ENCODE measurements at places on chromosomes 3 and 15.

- DNase-seq: no peak
Observed at GRCh38 chr3:143201045-143201444, 81.5 kb downstream of the CHST2 start.

DNA sequence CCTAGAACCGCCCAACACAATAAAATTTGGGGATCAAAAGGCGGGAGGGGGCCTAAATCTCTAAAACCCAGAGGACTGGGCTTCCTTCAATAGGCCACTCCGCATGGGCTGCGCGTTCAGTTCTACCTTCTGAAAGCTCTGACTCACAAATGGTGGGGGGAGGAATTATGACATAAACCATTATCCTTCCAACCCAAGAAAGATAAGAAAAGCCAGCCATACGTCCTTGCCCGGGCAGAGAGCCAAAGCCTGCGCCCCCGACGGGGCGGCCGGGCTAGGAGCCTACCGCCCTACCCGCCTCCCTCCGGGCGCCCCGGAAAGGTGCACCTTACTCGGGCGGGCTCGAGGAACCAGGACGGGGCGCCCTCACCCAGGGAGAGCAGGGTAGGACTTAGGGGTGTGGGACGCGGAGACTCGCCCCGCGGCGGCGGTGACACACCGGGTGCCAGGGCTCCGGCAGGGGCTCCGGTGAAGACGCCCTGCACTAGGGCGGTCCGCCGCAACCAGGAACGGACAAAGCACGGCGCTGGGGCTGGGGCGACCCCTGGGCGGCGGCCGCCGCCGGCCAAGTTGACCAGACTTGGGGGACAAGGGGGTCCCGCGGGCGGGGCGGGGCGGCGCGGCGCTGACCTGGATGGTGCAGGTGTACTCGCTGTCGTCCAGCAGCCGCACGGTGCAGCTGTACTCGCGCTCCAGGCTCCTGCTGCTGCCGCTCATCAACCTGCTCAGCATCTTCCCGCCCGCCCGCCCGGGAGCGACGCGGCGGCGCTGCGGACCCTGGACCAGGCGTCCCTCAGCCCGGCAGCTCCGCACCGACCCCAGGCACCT, 534 bp downstream of the FRMD5 start:
- DNase-seq: peak; percentile 88

GRCh38 chr15:62870216-62870615, 172.3 kb upstream of the TPM1 start:
- no peak for DNase-seq

DNA sequence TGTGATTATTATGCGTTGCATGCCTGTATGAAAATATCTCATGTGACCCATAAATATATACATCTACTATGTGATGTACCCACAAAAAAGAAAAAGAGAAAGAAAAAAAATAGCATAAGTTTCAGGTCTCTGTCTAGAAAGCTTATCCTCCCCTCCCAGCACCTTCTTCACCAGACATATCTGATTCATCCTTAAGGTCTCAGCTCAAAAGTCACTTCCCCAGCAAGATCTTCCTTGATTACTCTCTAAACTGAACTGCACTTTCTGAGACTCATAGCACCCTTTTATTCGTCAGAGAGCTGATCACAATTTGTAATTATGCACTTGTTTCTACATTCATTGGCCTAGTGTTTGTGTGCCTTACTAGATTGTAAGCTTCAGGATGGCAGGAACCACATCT, 11.1 kb upstream of the PTPN9 start:
- no peak for DNase-seq

- no peak for DNase-seq
Observed at GRCh38 chr3:31522152-31522551, 10.6 kb upstream of the STT3B start.

DNA sequence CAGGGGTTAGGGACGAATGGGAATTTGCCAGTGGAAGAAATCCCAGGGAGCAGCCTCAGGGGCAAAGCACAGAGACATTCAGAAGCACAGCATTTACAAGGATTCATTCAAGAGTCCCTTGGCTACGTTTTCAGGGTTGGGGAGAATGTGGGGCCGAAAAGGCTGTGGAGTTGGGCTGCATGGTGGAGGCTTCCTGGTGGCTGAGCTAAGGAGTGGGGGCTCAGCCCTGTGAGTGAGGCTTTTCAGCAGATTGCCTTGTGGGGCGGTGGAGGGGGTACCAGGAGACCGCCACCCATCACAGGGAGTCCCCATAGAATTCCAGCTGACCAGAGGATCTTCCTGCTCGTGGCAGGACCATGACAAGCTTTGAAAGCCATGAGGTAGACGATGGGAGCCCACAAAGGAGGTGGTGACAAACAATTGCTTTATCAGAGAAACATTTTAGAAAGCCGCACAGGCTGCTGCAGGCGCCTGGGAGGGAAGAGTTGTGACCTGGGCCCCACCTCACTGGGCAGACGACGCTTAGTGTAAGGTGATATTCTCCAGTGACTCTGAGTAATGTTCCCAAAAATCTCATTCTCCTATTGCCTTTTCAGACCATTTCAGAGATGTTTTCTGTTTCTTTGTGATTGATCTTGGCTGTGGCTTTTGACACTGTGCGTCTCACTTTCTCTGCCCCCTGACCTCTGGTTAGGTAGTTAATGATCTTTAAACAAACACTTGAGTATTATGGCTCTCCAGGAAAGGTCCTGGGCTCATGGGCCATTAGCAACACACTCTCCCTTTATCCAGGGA, 128.0 kb downstream of the DNAJB8 start:
- no peak for DNase-seq

DNA sequence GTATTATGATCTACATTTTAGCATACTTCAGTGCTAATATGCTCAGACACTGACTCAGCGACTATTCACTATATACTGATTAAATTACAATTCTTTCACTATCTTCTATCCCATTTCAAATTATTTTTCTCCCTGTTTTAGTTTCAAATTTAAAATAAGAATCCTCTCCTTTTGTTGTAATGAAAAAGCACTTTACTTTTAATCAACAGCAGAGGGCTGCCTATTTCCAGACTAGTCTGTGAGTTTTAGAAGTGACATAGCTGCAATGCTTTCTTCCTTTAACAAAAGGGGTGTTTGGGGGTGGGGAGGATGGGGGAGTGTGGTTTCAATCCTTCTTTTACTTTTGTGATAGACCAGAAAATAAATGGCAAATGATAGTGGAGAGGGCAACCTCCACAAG, 2.4 kb downstream of the NEDD4 start:
- no peak for DNase-seq

- no peak for DNase-seq
Observed at GRCh38 chr15:67724691-67725375, 100.5 kb upstream of the SKOR1 start.

DNA sequence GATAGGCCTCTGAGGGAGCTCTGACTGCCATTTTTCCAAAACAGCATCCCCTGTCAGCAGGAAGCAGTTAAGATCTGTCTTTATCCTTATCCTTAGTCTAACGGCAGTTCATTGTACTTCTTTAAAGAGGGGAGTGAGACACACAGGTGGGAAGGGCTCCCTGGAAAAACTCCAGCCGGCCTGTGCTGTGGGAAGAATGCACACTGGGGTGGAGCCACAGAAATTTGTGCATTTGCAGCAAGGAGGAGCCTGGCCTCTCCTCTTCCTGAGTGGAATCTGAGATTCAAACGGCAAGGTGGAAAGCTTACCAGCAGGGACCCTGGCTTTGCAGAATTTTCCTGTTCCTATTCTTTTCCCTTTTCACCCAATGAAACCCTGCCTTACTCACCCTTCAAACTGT, 1209.4 kb downstream of the ROBO2 start:
- DNase-seq: no peak

DNA sequence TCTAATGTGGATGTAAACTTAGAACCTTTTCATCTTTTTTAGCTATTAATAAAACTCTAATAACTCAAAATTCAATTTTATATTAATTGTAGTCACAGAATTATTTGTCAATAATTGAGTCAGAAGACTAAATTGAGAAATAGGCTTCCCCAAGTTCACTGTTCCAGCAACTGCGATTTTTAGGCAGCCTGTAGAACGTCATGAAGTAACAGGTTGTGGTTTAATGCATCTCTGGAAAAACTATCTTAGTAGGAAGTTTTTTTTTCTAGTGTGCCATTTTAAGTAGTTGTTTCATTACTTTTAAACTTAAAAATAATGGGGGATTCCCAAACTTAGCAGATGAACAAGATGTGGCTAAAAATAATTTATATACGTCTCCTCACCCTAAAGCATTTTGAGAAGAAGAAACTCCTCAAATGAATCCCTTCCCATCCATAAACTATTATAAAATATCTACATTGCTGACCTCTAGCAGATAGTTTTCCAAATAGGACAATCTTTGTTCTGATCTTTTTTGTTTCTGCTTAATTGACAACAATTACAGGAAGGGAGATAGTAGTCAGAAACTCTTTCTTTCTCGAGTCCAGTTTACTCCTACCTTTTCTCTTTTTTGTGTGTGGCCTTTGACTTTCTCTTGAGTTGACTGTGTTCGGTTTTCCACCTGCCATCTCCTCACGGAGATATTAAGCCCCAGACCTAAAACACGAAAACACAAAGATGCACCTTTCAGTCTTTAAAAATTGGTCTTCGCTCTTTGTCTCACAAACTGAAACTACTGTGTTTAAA, 43.1 kb downstream of the LRCH3 start:
- DNase-seq: no peak

GRCh38 chr15:64379216-64379960, 1.9 kb downstream of the PCLAF start:
- DNase-seq: no peak

DNA sequence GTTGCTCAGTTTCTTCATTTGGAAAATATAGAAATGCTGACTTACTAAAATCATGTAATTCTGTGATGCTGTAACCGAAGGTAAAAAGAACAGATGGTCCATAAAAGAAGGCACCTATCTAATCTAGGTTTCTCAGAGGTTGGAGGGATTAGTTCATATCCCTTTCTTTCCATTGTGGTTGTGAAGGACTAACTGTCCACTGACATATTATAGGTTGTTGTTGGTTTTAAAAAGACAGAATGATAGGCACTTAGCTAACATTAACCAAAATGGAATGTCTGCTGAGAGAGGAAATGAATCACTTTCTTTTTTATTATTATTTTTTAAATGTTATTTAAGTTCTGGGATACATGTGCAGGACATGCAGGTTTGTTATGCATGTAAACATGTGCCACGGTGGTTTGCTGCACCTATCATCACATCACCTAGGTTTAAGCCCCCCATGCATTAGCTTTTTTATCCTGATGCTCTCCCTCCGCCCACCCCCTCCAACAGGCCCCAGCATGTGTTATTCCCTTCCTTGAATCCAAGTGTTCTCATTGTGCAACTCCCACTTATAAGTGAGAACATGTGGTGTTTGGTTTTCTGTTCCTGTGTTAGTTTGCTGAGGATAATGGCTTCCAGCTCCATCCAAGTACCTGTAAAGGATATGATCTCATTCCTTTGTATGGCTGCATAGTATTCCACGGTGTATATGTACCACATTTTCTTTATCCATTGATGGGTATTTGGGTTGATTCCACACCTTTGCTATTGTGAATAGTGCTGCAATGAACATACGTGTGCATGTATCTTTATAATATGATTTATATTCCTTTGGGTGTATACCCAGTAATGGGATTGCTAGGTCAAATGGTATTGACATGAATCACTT, 45.8 kb downstream of the ALDH1A2 start:
- peak; percentile 13 for DNase-seq

GRCh38 chr3:46395210-46395661, 11.6 kb downstream of the CCR5AS start:
- DNase-seq: no peak

DNA sequence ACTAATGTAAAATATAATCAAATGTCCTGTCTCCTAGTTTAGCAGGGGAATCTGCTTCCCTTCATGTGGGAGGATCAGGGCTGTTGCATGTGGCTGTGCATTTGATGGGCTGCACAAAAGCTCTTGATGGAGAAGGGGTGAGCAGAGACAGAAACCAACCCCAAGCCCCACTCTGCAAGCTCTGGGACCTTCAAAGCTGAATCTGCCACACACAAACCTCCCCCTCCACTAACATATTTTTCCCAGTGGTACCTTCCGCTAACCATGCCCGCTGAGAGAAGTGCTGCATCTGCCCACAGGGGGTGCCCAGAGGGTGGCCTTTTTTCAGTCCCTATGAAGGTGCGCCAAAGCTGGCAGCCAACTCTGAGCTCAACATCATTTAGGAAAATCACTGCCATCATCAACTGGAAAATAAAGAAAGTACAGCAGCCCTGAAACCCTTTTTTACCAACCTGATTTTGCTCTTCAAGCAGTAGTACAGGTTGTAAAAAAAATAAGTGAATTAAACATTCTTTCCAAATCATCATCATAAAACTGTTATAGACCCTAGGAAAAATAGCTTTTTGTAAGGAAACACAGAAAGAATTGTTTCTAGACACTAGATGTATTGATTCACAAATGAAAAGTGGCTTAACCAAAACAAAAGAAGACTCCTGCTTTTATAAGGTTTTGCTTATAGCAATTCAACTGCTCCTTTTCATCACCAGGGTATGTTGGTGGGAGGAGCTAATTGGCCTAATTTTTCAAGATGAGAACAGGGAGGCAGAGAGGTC, 97.0 kb downstream of the HHLA2 start:
- DNase-seq: no peak

GRCh38 chr15:63056829-63057228, 14.3 kb downstream of the TPM1 start:
- peak; percentile 30 for DNase-seq

DNA sequence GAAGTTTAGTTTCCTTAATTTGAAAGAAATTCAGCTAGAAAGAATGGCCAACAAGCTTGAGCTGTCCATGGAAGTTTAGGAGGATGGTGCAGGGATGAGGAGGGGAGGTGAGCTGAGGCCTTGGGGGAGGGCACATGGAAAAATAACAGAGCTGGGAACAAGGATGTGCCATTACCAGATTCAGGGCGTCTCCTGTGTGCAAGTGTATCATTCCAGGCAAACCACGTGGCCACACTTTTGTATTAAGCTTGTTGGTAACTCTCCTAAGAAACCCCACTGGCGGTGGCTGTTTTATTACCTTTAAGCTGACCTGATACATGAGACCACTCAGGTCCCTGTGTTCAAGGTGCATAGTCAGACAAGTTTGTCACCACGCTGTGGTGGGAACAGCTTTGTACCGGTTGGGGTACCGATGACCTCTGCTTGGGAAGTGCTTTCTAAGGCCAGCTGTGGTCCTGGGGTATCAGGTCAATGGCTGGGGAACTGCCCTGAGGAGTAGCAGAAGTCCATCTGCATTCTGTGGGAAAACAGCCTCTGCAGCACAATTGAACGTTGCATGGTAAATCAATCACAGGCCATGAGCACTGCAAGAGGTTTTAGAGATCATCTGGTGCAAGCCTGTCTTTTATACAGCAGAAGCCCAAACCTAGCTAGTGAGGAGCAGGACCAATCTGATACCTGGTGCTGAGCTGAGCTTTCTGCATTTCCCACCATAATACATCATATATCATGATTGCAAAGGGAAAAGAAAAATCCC, 235.5 kb downstream of the THSD4 start:
- DNase-seq: no peak

DNA sequence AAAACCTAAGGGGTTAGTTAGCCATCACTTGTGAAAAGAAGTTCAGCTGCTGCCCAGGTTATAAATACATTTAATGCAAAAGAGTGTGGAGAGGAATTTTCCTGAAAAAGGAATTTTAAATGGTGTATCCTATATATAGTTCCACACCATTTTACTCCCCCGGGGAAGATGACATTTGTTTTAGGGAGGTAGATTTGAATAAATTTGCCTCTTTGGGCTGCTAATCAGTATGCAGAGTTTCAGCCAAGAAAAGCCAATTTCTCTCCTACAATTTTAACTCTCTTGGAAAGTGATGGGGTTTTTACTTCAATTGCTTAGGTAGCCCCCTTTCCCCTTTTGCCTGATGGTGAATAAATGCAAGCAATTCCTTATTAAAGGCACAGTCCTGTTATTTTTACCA, 161.2 kb downstream of the OTOL1 start:
- DNase-seq: no peak

Data from Daoy (cell line).